ENCODE measurements at places on chromosomes 4 and X.

DNA sequence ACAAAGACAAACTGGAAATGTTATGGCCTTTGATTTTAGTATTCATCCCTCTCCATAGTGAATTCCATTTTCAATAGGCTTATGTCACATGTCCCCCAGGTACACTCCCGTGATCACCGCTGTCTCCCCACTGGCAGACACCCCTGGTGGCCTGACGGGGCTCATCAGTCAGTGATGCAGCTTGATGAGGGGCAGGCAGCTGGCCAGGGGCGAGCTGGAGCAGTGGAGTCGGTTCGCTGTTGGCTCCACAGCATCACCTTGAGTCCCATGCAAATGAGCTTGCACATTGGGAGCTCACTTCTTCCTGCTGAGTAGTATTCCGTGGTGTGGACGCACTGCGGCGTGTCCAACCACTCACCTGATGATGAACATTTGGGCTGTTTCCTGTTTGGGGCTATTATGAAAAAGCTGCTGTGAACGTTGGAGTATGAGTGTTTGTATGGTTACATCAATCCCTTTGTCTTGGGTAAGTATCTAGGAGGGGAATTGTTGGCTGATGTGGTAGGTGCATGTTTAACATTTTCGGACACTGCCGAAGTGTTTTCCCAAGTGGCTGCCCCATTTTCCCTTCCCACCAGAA, 5.2 kb downstream of the TREX2 start:
- DNase-seq: no peak

- no peak for DNase-seq
Observed at GRCh38 chrX:56089376-56089775, 142.8 kb upstream of the KLF8 start.

DNA sequence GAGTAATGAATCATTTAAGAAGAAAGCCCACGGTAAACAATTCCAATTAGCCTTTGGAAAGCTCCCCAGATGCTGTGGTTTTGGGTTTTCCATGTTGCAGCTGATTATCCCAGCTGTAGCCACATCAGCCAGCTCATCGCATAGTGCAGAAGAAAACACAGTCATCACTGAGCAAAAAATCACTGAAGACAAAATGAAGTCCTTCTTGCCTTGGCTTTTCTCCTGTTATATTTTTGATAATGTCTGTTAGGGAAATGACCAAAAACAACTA, 193.0 kb upstream of the C1QTNF7 start:
- DNase-seq: peak; percentile 98

- no peak for DNase-seq
Observed at GRCh38 chrX:24339911-24340310, 20.5 kb upstream of the SUPT20HL1 start.

GRCh38 chrX:76434103-76434741, 6.7 kb downstream of the MAGEE1 start:
- DNase-seq: no peak

- peak; percentile 8 for DNase-seq
Observed at GRCh38 chr4:69032847-69033638, 63.2 kb upstream of the UGT2B7 start.

DNA sequence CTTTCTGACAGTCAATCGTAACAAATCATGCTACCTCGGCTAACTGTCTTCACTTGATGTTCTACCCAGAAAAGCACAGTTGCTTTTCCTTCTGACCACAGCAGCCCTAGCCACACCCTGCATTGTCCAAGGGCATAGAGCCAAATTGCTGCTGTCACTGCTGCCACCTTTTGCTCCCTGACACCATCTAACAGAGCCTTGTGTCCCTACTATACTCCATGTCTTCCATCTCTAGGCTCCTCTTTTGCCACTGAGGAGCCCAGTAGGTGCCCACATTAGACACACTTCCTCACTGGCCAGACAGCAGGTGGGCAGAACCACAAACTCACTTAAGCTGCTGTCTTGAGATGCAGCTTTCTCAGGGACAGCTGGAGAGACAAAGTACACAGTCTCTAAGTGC, 91.4 kb downstream of the ANXA3 start:
- DNase-seq: no peak

GRCh38 chrX:10126044-10126443, 30.7 kb upstream of the CLCN4 start:
- DNase-seq: no peak

DNA sequence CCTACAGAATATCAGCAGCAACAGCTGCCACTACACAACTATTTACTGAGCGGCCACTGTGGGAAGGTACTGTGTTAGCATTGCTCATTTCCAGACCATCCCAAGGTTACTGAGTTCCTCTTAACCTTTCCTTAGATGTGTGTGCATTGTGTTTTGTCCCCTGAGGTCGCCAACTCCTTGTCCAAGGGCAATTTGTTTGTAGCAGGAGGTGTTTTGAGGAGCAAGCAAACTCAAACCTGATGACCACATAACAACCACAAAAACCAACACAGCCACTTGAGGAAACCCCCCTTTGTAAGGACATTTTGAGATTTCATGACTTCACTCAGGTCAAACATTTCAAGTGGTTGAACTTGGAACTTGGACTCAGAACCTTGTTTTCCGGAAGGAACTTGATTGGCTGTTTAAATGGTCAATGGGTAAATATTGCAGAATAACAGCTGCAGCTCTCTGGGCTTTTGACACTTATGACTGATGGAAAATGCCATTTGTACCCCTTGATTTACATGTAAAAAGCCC, 122.3 kb downstream of the MID1IP1 start:
- no peak for DNase-seq

DNA sequence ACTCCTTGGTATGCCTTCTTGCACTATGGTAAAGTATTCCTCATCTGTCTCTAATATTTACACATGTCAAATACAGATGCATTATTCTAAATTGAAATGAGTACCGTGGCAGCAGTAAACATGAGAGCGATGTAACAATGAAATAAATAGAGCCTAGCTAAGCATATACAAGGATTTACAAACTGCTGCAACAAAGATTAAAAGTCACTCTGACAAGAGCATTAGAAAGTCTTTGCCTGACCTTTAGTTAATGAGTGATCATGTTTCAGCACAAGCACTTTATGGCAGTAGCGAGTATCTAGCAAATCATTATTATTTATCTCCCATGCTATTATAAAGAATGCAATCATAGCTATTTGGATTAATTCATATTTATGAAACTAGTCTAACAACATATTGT, 547.0 kb upstream of the NDST4 start:
- DNase-seq: no peak

- peak; percentile 9 for DNase-seq
Observed at GRCh38 chr4:170497112-170497511, 407.4 kb upstream of the AADAT start.

DNA sequence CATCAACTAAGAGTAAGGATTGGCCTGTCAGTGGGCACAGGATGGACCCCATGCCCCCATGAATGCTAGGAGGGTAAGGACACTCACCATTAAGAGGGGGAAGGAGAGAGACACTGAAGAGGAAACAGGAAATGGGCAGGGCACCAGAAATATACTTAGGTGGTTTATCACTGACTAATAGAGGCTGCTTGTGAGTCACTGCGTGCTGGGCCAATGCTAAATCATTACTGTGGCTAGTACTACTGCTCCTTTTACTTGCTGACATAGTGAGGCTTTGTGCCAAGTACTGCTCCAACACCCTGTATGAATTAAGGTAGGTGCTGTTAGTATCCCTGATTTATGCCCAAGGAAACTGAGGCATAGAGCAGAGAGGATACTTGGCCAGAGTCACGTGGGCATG, 130.4 kb upstream of the FRMPD4 start:
- peak; percentile 90 for DNase-seq

DNA sequence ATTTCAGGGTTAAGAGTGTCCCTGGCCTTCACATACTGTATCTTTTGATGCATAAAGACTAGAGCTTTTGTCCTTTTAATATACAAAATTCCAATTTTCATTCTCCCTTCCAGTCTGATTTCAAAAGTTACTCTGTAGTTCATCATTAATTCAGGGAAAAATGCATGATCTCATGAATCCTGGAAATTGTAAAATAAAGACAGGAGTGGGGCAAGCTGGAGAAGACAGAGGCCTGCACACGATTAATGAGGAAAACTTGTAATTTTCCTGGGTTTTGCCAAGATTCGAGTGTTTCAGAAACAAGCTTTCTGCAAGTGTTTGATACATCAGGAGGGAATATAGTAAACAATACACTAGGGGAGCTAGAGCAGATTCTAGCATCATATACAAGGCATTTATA, 947.9 kb downstream of the FAT4 start:
- no peak for DNase-seq

GRCh38 chr4:89788206-89789072, 48.5 kb downstream of the SNCA start:
- DNase-seq: peak; percentile 22

GRCh38 chrX:110108381-110108821, 105.5 kb downstream of the TMEM164 start:
- peak; percentile 52 for DNase-seq

- DNase-seq: no peak
Observed at GRCh38 chr4:14855719-14856061, 146.6 kb upstream of the CPEB2 start.

DNA sequence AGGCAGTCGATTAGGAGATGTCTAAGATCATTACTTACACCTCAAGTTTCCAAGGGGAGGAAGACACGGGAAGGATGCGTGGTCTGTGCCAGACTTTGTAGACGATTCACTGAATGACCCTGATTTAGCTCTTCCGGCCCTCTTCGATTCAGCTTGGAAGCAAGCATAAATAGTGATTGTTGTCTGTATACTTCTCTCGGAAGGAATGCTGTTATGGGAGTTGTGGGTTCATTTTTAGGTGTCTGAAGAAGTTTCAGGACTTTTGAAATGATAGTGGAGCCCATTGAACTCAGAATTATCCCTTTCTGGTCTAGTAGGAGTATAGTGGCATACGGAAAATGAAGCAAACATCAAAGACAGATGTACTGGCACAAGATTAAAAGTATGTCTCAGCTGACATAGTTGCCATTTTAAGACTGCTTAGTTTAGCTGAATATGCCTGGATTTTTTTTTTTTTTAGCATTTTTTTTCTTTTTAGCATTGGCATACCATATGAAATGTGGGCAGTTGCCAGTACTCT, 1.0 kb upstream of the ANKRD17 start:
- peak; percentile 54 for DNase-seq

DNA sequence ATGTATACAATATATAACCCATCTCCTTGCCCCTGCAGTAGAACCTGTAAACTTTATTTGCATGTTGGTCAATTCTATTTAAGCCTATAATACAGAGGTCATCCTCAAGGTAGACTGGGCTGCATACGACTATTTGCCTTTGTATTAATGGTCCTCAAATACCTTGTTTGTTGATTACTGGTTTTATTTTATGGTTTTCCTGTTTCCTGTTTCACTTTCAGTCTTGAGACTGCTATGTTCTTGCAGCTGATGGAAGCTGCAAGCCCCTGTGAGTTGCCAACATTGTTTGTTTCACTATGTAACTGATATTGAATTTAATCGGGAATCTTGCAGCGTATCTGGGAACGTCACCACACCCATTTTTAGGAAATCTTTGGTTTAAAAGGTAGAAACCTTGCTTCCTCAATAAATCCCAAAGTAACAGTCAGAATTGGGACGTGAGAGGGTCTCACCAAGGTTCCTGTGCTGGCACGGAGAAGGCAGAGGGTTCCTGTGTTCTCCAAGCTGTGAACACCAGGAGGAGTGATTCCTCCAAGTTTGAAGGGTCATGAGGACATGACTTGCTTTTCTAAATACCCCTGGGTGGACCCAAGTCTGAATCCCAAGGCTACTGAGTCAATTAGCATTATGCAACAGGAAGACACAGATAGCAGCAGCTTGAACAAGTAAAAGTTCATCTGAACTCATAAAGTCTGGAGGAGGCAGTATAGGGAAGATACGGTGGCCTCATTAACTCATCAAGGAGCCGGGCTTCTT, 110.6 kb upstream of the PNPLA4 start:
- DNase-seq: peak; percentile 23

DNA sequence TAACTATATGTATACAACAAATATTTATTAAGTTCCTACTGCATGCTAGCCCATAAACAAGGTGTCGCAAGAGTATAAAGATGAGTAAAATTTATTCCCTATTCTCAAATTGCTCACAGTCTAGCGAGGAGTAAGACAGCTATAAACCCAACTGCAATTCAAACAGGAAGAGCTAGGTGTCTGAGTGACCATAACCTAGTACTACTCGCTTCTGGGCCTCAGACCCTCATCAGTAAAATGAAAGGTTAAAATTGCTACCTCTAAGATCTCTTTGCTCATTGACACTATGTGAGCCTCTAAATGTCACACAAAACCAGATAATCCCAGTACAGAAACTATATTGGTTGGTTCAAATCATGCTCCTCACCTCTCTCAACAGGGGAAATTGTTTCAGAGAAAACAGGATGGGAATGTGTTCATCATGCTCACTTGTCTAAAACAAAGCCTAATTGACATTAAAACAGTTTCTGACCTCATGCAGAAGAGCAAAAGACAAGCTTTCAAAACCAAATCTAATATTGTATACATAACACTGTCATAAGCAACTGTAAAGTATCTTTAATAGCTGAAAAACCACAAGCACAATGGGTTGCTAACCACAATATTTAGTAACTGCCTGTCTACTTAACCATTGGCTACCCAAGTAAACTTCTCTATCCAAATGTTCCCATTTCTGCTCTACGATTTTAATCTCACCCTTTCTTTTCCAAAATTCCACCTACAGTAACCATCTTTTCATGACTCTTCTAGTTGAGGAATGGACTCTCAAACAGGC, 264.6 kb upstream of the FMR1 start:
- no peak for DNase-seq

GRCh38 chrX:40005292-40006011, 92.3 kb downstream of the BCOR start:
- DNase-seq: no peak

DNA sequence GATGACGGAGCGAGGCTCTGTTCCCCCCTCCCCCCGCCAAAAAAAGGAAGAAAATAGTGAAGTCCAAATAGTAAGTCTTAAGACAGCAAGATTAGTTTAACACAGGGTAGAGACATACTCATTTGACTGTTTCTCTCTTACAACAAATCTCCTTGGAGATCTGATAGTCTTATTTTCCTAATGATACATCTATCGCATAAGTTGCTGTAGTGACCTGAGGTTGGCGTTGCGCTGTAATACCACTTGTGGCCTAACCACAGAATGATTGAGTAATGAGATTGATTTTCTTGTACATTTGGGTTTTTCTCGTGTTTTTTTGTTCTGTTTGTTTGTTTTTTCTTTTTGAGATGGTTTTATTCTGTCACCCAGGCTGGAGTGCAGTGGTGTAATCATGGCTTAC, 27.2 kb downstream of the OCIAD1 start:
- peak; percentile 25 for DNase-seq

DNA sequence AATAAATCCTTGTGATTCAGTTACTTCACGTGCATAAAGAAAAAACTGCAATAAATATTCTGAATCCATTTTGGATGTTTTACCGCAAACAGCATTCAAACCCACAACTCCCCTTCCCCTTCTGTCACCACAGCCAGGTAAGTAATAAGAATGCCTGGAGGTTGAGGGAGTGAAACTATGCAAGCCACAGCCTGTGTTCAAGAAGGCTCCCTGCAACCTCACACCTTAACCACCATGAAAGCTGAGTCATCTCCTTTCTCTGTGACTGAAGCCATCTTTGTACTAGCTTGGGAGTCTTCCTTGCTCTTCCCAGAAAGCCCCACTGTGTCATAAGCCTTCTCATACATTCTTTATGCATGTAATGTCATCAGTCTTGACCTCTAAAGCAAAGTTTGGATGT, 297.0 kb upstream of the PUDP start:
- DNase-seq: peak; percentile 11

Data from fibroblast of mammary gland (primary cell).